ENCODE measurements at places on chromosomes 3 and 15. TPM values are rescaled to one million over a fixed set of nuclear protein-coding genes. Genes with fewer than 3 reads are reported as not detected.

DNA sequence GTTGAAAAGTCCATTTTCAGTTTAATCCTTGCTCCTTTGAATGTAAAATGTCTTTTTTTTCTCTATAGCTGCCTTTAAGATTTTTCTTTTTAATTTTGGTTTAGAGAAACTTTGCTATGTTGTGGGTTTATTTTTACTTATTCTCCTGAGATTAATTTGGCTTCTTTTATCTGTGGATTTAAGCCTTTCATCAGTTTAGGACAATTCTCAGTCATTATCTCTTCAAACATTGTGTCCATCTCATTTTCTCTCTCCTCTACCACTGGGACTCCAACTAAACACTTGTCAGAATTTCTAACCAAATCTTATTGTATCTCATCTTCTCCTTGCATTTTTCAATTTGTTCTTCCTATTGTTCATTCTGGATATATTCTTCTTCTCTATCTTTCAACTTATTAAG is 12.4 kb upstream of the ITGA11 start:
- no peak for DNase-seq

GRCh38 chr15:48315041-48315440 is 16.2 kb upstream of the DUT start:
- no peak for DNase-seq

GRCh38 chr3:101943029-101943428 is 93.7 kb downstream of the NFKBIZ start:
- DNase-seq: no peak

DNA sequence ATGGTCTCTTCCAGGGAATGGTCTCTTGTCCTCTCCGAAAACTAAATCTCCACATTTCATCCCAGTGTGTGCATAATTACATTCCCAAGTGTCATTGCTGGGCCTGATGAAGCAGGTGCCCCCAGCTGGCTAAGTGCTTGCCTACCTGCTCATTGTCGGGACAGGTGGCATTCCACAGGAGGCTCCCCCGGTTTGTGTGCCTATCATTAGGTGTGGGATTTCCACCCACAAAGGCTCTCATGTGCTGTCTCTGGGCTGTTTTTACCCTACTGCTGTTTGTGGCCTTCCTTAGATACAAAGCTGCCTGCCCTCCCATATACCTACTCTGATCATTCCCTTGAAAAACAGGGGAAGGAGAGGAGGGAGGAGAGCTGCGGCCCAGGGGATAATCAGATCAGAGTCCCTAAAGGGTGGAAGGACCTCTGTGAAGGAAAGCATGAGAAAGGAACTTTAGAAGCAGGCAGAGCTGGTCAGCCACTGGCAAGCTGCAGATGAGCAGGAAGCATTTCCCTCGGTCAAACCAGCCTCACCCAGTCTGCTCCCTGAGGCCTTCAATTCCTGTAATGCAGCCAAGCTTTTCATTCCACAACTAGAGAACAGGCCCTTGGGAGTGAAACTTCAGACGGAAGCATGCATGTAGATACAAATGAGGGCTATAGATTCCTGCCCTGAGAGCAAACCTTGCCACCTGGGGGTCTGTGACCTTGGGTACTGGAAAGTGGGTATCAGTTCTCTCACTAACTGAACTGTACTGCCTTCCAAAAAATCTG is 60.7 kb upstream of the HEG1 start:
- no peak for DNase-seq

GRCh38 chr3:49445391-49445790 is 16.3 kb upstream of the NICN1 start:
- no peak for DNase-seq

GRCh38 chr15:81378443-81378842 is 4.4 kb upstream of the TMC3 start:
- no peak for DNase-seq

DNA sequence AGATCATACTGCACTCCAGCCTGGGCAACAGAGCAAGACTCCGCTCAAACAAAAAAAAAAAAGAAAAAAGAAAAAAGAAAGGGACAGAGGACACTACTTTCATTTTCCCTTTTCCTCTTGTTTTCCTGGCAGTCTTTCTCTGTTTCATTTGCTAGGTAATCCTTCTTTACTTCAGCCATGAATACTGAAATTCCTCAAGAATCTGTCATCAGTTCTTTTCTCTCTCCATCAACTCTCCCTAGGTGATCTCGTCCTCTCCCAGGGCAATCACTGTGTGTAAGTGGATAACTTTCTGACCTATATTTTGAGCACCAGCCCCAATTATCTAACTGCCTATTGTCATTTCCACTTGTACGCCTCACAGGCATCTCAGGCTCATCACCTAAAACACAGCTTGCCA is 51.5 kb downstream of the TTC23 start:
- DNase-seq: no peak

DNA sequence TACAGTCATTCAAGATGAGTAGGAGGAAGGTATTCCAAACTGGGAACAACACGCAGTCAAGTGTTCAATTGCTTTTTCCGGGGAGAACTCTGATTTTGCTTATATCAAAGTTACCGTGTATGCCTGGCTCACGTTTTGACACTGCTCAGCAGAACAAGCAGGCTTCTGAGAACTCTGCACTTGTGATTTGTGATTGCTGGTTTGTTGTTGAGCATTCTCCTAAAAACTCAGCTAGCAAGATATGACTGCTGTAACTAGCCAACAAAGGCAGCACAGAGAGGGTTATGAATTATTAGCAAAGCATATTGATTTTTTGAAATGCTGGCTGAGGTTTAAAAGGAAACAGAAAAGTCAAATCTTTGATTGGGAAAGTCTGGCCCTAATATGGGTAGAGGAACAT is 151.7 kb downstream of the ZPLD1 start:
- no peak for DNase-seq

SEMA4B gene
- total RNA-seq: 23.7 TPM

C3orf18 gene
- total RNA-seq: 3.0 TPM

VWA5B2 gene
- 0.75 TPM for total RNA-seq

LRRC3B gene
- total RNA-seq: not detected

DNASE1L3 gene
- 33.0 TPM for total RNA-seq

All from left lobe of liver (tissue), 2 donors.